Fibroblast of mammary gland (primary cell): ENCODE measurements at places on chromosomes 12 and 14.

GRCh38 chr14:22556021-22556989, 32.7 kb downstream of the DAD1 start:
- peak; percentile 55 for DNase-seq

- DNase-seq, result peak; percentile 73
Measured at GRCh38 chr12:666766-667308, 3.6 kb upstream of the NINJ2 start.

GRCh38 chr12:71780237-71780822, 25.7 kb downstream of the RAB21 start:
- DNase-seq, result peak; percentile 60

DNA sequence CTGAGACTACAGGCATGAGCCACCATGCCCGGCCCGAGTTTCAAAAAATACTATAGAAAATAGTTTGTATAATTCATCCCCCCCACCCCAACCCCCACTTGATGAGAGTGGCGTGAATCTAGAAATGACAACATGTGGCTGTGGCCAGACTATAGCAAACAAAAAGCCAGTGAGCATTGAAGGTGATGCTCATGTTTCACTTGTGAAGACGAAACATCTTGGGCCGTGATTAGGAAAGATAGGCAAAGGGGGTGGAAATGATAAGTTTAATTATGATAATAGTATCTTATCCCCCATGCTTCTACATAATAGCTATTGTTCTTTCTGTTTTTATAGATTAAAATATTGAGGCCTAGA, 8.5 kb downstream of the BORCS5 start:
- DNase-seq, result no peak

DNA sequence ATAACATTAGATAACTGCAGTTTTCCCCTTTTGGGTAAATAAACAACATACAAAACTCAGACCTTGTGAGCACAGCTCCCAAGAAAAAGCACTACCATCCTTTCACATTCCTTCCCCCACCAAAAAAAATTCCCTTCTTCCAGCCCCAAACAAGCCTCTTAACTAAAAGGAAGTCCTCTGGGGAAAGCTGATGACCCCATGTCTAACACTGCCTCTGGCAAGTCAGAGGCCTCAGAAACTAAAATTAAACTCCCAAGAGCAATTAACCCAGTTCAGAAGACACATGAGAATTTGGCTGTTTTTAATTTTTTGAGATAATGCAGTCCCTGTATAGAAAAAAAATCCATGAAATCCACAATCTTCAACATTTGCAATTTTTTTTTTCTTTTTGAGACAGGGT, 127.7 kb downstream of the SPTSSA start:
- no peak for DNase-seq
